ENCODE measurements at places on chromosomes 3 and 15.
A peak's percentile ranks its signal among the peaks of the same experiment; 100 is the strongest.

DNA sequence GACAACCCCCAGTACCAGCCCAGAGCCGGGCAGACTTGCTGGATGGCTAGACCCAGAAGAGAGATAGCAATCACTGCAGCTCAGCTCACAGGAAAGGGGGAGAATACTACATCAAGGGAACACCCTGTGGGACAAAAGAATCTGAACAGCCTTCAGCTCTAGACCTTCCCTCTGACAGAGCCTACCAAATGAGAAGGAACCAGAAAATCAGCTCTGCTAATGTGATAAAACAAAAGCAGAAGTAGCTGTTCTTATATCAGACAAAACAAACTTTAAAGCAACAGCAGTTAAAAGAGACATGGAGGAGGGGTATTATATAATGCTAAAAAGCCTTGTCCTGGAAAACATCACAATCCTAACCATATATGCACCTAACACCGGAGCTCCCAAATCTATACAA is 283.3 kb downstream of the KLF13 start:
- DNase-seq = no peak

DNA sequence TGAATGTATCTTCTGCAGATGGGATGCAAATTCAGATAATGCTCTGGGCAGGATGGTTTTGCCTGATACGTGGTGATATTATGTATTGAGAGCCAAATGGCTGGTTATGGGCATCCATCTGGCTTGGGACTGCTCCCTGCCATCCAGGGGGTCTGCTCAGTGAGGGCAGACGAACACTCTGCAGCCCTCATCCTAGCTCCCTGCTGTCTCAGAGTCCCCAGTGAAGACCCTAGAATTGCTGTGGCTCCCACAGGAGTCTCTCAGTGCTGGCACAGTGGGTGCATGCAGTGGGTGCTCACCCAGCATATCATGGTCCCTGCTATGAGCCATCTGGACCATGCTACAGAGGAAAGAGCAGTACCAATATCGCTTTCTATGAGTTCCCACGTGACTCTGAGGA is 10.3 kb downstream of the CX3CR1 start:
- no peak for DNase-seq

DNA sequence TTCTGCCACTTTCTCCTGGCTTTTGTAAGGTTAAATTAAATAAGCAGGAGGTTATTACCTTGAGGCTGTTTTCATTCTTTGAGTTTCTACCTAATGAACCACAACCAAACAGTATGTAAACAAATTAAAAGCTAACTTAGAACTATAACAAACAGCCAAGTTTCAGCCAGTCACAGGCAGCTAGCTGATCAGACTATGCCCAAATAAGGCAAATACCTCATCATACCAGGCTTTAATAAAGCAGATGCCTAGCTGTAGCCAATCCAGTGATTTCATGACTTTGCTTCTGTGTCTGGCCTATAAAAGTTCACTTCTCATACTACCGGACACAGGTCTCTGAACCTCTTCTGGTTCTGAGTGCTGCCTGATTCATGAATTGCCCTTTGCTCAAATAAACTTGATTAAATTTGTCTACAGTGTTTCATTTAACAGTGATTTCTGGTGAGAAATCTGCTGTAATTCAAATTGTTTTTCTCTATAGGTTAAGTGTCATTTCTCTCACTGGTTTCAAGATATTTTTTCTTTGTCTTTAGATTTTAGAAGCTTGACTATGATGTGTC is 24.2 kb downstream of the SH3GL3 start:
- DNase-seq = no peak

DNA sequence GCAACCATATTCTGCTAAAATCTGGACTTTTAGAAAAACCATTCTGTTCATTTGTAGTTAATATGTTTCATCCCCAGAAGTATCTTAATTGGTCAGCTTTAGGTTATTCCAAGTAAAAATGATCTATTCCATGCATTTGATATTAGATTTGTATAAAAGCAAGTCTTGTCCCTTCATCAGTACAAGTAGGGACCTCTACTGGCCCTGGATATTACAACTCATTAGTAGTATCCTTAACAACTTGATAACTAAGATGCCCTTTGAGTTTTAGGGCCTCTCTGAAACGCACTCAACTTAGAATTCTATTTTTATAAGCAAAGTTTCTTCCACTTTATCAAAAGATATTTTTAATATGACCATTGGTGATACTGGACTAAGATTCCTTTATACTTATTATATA is 25.3 kb upstream of the SELENOT start:
- no peak for DNase-seq

GRCh38 chr3:183697610-183698317 is at the start of gene YEATS2:
YEATS2 (plus strand) TSS chr3:183697797; CDS start chr3:183715163, 17,366 bp downstream.
- peak; percentile 51 for DNase-seq

GRCh38 chr15:77844798-77845446 is 212.2 kb upstream of the LINGO1 start:
- DNase-seq = no peak

GRCh38 chr3:59433546-59433945 is 383.7 kb upstream of the CFAP20DC start:
- DNase-seq = no peak

DNA sequence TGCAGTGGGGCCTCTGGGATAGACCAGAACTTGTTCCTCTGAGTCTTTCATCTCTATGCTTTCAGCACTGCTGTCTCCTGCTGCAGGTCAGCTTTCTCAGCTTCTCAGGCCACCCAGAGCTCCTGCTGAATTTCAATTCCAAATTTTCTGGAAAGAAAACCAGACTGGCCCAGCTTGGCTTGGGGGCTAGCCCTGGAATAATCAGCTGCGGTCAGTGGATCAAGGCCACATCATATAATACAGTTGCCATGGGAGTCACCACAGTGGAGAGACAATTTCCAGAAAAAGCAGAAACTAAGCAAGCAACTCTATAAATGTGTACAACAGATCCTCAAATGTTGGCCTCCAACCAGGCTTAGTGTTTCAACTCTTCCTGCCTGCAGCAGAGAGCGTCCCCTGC is 91.1 kb upstream of the SLC24A5 start:
- DNase-seq = no peak

GRCh38 chr3:169147238-169148008 is 516.1 kb downstream of the MECOM start:
- DNase-seq = no peak

- DNase-seq = no peak
Measured at GRCh38 chr3:71402911-71403310, 180.6 kb downstream of the FOXP1 start.

DNA sequence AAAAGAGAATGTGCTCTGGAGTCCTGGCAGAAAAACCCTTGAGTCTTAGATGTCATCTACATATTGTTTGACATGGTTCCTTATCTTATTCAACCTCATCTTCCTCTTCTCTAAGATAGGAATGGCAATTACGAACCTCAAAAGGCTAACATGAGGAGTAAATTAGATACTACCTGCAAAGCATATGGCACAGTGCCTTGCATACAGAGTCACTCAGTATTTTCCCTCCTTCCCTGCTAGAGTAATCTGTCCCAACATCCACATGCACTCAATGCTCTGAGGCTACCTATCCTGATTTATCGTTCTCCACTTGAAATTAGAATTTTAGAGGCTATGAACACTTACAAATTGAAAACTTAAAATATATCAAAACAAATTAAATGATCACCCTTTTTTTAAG is 386.7 kb downstream of the RSL24D1 start:
- no peak for DNase-seq

GRCh38 chr15:67462875-67463274 is 58.1 kb upstream of the C15orf61 start:
- no peak for DNase-seq

DNA sequence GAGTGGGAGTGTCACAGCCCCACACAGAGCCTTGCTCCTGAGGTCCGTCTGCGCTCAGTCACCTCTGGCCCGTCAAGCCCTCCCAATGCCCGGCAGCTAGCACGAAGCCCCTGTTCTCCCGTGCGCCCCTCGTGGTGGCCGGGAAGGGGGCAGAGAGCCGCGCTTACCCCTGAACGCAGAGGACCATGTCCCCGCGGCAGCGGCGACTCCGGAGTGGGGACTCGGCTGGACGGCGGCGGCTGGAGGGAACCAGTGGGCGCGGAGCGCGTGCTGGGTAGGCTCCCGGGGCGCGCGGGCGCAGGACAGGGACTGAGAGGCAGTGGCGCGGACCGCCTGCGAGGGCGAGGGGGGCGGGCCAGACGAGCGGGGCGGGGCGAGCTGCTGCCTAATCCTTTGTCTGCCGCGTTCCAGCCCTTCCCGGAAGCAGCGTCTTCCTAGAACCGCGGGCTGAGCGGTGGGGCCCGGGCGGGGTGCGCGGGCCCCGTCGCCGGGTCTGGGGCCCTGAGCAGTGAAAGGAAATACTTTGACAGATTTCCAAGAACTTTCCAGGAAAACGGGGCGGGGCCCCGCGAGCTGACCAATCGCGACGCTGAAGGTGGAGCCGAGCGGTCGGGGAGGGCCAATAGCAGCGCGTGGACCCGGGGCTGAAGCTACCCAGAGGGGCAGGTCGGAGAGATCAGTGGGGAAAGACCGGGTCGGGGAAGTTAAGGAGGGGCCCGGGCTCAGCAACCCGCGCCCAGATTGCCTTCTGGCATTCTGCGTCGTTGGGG is at the start of gene CISH:
Gene CISH, minus strand, starts transcription at position 311 of the 770 bp plus-strand sequence. Its CDS starts 124 bp downstream, at position 187.
- peak; percentile 74 for DNase-seq

DNA sequence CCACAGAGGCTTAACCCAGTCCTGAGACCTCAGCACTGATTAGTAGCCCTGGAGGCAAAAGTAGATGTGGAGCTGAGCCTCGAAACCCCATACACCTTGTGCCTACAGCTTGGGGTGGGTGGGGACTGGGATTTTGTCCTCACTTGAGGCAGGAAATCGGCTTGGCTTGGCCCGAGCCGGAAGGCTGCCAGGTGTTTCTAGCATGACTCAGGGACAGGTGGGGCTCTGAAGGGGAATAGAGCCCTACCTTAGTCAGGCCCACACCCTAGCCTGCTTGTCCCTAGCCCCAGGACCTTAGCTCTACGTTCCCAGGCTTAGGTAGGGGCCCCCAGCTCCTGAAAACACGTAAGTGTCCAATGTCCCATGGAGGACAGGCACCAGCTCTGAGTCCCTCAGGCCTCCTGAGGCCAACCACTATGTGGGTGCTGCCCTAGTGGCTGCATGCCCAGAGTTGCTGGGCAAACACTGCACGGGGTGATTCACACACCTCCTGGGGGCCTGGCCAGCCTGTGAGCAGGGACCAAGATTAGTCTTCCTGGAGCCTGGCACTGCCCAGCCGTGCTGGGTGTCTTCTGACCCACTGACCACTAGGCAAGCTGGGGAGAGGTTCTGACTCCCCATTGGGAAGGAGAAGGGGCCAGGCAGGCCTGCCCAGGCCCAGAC is 3.1 kb downstream of the MST1R start:
- DNase-seq = no peak

DNA sequence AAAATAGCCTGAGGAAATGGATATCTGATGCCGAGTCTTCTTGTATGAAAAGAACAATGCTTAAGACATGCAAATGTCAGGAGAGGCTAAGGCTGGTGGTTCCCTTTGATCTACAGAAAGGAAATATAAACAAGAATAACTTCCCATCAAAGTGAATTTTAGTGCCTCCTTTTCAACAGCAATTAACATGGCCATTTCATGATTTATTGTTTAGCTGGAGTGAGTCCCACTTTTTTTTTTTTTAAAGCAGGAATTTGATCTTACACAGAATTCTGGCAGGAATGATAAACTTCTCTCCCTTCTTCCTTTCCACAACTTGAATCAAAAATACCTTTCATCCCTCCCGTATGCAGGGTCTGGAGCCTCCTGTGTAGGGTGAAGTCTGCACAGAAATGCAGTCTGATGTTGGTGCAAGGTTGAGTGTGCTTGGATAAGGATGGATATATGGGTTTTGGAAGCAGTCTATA is 287.0 kb downstream of the MEX3B start:
- no peak for DNase-seq

- DNase-seq = no peak
Measured at GRCh38 chr3:183064475-183064874, 34.8 kb downstream of the MCCC1 start.

DNA sequence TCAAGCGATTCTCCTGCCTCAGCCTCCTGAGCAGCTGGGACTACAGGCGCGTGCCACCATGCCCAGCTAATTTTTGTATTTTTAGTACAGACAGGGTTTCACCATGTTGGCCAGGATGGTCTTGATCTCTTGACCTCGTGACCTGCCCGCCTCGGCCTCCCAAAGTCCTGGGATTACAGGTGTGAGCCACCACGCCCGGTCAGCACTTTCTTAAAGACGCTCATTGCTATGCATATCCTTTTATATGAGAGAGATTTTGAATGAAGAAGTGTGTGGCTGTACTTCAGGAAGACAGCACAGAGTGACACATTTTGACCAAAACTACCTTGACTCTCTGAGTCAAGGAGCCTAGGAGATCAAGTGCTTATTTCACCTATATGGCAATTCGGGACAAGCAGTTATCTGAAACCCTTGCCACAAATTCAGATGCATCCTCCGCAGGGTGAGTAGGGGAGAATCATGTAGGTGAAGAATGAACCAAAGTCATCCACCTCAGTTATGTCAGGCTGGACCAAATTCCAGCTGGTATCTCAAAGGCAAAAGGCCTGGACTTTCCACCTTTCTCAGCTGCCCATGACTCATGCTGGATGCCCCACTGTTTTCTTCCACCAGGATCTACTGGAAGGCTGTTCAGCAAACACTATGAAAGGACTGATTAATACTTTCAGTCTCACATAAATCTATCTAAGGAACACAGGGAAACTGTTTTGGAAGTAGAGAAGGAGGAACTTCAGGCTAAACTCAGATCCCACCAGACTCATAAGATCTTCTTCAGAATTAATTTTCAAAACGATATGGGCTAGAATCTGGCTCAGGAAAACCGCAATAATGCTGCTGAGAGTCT is 31.9 kb downstream of the SUSD5 start:
- DNase-seq = no peak

- no peak for DNase-seq
Measured at GRCh38 chr3:187039100-187039722, 100.1 kb downstream of the RPL39L start.

DNA sequence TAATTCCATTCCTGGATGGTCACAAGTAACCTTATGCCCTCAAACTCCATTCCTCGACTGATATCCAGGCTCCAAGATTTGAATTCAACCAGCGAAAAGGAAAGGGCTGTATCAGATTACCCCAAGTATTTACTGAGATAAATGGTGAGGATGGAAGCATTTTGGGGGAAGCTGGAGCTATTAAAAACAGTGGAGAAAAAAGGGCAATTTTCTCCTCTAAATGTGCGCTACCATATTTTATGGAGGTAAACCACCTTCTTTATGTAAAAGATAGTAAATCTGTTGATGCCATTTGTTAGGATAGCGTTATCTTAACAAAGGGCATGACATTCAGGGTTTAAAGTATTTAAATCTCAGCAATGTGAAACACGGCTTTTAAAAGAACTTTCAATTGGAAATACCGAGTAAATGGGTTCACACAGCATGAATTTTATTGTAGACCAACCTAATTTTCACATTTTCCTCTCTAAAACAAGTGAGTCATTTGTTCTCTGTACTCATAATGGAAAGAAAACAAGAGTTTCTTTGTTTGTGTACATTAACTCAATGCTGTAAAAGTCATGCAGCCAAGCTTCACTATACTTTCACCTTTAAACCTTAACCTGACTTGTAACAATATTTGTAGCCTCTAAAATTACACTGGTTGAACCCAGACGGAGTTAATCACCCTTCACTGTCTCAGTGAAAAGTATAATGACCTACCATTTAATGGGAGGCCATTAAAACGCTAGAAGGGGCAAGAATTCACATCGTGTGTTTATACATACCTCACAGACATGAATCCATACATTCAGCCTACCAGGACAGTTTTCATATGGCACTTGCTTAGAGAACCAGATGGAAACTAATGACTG is 773.4 kb downstream of the ROBO1 start:
- no peak for DNase-seq
